Spleen (tissue), 13 donors: ENCODE measurements at places on chromosomes 6 and 20. TPM values are rescaled to one million over a fixed set of nuclear protein-coding genes. Genes with fewer than 3 reads are reported as not detected.
A peak's percentile ranks its signal among the peaks of the same experiment; 100 is the strongest.

GRCh38 chr6:42569102-42570028 lies 5.5 kb downstream of the UBR2 start:
- no peak for DNase-seq

DNA sequence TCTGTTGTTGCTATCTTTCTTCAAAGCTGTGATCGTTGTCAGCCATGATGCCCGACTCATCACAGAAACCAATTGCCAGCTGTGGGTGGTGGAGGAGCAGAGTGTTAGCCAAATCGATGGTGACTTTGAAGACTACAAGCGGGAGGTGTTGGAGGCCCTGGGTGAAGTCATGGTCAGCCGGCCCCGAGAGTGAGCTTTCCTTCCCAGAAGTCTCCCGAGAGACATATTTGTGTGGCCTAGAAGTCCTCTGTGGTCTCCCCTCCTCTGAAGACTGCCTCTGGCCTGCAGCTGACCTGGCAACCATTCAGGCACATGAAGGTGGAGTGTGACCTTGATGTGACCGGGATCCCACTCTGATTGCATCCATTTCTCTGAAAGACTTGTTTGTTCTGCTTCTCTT lies 19.3 kb downstream of the ABCF1 start:
- no peak for DNase-seq

DNA sequence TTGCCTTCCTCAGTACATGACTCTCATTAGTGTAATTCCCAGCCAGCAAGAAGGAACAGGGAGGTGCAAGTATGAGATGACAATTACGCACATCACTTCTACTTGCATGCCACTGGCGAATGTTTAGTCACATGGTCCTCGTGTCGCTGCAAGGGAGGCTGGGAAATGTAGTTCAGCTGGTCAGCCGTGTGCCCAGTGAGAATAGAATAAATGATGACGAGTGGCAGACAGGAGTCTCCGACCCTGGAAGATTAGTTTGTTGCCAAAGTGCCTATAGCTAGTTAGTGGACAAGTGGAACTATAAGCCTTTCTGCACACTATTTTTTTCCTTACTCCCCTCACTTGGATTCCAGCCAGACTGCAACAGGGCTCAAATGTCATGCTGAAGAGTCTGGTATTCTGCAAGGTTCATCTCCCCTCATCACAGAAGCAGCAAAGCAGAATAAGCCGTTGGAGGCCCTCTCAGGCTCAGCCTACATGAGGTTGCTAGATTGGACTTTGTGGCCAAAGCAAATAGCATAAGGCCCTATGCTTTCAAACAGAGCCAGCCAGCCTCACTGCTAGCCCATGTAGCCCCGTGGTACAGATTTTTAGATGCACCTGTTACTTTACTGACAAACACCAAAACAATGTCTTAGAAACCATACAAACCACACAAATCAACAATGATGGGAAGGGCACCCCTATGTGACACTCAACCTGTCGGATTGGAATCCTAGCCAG lies 9.7 kb downstream of the LINC00237 start:
- no peak for DNase-seq

DNA sequence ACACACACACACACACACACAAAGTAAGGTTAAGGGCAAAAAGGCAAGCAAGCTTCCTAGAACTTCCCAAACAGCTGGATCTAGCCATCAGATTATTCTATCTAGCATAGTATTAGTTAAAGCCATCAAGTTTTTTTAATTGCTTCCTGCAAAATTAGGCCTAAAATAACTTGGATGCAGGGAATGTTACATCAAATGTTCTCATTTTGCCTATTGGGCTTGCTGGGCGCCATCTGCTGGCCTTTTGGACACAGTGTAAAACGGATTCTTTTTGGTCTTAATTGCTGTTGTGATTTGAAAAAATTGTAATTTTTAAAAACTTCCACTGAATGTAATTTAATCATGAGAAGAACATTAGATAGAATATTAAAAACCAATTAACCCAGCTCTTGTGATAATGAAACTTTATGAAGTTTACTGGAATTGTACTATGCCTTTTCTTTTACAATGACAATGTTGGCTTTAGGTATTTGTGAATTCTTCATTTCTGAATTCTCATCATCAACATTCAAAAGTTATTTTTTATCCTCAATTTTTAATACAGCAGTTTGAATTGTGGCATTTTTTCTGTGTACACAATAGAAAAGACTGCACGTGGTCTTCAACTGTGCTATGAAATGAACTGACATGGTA lies 6.8 kb downstream of the MKKS start:
- peak; percentile 78 for DNase-seq

Gene RNF144B
- polyA plus RNA-seq, result 6.5 TPM

Gene SLPI
- polyA plus RNA-seq, result 8.4 TPM

Gene TMC2
- polyA plus RNA-seq, result 0.07 TPM
